T-helper 9 cell (primary cell): ENCODE measurements at places on chromosomes 6 and 20.
A peak's percentile ranks its signal among the peaks of the same experiment; 100 is the strongest.

- DNase-seq = no peak
Observed at GRCh38 chr20:57476084-57476526, 48.8 kb downstream of the CTCFL start.

GRCh38 chr6:101417900-101418299 is 24.4 kb downstream of the GRIK2 start:
- no peak for DNase-seq

DNA sequence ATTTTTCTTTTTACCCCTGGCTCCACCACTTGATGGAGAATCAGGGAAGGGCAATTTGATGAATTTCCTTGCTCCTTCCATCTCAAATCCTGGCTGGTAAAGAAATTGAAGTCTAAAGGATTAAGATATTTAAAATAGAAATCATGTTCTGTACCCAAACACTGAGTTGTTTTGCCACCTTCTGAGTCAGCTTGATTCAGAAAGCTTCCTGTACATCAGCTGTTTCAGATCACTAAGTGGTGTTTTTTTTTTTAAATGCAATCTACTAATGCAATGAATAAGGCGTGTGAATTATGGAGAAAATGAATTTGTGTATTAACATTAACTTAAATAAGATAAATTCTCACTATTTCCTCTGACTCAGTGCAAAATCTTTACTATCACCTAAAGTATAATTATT is 11.5 kb upstream of the POPDC3 start:
- DNase-seq = no peak

DNA sequence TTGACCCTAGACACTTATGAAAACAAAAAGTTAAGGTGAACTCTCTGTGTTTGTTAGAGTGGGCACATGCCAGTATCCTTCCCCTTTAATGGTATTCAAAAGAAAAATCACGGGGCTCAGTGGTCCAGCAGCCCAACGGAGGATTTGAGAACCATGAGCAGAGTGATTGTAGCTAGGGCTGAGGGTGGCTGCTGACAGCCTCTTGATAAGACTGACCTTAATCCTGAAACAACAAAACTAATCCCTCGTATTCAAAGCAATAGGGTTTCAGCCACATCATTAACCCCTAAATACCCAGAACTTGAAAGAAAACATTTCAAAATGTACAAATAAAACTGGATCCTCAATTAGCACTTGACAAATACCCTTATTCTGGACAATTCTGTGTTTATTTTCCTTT is 95.1 kb downstream of the SNAP25 start:
- no peak for DNase-seq

GRCh38 chr20:58239216-58239615 is 10.8 kb upstream of the ANKRD60 start:
- DNase-seq = no peak

- DNase-seq = no peak
Observed at GRCh38 chr20:46253391-46253790, 54.9 kb downstream of the CDH22 start.

DNA sequence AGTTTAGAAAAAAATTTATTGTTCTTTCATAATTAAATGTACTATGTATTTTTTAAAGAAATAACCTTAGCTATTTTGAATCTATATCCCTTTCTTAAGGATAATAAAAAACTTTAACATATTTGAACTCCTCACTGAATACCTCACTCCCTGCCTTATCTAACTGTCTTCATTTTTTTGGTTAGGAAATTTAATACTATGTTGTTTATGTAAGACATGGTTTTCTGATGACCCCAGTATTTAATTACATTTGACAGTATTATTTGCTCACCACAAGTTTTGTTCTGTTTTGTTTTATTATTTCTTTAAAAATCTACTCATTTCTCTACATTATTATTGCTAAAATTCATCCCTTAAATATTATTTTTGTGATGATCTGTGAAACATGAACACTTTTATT is 394.4 kb upstream of the ADGRB3 start:
- no peak for DNase-seq

GRCh38 chr20:31661625-31662371 is 24.1 kb downstream of the COX4I2 start:
- peak; percentile 87 for DNase-seq

GRCh38 chr6:56278171-56278591 is 30.8 kb upstream of the COL21A1 start:
- DNase-seq = no peak

GRCh38 chr6:3258201-3258600 is 546 bp upstream of the PSMG4 start:
- no peak for DNase-seq

- no peak for DNase-seq
Observed at GRCh38 chr6:2449572-2449940, 204.2 kb upstream of the GMDS start.

DNA sequence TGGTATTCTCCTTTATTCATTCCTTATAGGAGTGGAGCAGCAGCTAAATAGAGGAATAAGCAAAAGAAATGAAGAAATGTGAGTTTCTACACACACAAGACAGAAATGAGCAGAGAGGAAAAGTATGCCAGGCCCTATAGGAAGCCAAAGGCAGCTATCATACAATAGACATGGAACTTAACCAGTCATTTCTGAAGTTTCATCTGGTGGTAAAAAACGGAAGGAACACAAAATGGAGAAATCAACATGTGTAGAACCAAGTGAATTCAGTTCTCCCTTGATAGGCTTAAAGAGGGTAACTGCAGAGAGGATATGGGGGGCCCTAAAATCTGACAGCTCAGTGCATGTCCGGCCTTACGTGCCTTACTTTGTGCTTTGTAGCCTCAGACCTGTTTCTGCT is 44.6 kb downstream of the TSBP1 start:
- no peak for DNase-seq

DNA sequence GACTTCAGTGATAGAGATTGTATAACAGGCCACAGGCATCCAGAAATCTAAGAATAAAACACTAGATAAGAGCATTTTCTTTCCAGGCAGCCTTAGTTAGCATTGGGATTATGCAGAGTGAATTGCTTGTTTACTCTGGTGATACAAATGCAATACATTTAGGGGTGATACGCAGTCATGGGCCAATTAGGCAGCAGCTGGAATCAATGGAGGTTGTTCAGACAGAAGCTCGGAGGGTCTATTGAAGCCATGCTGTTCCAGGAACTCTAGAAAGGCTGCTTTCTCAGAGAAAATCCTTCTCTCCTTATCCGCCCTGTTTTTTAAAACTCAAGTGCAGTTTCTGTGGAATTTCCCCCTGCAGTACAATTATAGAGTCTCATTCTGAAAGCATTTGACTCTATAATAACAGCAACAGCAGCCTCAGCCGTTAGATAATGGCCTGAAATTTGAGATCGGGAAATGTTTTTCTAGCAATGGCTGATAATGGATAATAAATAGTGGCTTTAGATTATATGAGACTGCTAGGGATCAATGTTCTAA is 364.3 kb upstream of the HS3ST5 start:
- DNase-seq = no peak

- DNase-seq = no peak
Observed at GRCh38 chr20:37383229-37383989, 37.5 kb downstream of the SRC start.

GRCh38 chr20:21182832-21183563 is 57.1 kb downstream of the KIZ start:
- DNase-seq = no peak

DNA sequence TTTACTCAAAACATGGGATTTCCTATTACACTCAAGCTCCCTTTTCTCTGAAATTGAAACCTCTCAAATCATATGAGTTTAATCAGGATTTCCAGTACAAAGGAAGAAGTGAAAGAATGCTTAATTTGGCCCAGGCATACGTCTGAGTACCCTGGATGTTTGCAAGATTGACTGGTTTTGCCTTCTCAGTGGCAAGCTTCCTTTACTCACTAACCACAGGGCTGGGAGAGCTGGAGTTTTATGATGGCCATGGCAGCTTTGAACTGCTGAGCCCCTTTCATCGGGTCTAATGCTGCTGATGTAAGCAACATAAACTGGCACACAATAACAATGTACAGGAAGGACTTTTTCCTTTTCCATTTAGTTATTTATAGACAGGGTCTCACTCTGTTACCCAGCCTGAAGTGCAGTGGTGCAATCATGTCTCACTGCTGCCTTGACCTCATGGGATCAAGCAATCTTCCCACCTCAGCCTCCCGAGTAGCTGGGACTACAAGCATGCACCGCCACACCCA is 194.8 kb downstream of the SLC35F1 start:
- DNase-seq = no peak

DNA sequence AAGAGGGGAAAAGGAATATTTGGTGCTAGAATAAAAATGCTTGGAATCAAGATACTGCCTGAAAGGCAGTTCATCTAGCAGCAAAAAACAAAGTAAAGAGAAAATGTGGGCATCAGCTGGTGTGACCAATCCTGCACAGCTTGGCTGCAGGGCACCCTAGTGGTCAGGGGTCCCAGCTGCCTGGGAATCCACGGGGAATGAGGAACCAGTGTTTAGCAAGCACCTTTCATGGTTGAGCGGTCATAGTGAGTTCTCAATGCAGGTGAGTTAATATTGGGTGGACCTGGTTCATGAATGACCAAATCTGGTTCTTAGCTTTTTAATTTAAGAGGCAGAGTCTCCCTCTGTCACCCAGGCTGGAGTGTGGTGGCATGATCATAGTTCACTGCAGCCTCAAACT is 53.3 kb downstream of the CAP2 start:
- DNase-seq = no peak

DNA sequence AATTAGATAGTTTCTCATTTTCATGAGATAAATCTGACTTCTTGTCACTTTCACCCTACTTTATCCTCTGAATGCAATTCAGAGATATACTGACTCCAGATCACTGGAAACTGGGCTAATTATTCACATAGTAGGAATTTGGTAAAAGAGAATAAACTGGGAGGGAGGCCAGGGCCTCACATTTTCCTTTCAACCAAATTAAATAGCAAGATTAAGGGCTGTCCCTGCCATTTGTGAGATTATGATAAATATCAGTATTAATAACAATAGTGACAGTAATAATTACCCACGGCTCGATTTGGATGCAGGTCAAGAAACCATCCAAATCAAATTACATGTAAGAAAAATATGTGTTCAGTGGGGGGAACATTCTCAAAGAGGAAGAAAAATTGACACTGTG is 140.5 kb downstream of the CD83 start:
- no peak for DNase-seq

DNA sequence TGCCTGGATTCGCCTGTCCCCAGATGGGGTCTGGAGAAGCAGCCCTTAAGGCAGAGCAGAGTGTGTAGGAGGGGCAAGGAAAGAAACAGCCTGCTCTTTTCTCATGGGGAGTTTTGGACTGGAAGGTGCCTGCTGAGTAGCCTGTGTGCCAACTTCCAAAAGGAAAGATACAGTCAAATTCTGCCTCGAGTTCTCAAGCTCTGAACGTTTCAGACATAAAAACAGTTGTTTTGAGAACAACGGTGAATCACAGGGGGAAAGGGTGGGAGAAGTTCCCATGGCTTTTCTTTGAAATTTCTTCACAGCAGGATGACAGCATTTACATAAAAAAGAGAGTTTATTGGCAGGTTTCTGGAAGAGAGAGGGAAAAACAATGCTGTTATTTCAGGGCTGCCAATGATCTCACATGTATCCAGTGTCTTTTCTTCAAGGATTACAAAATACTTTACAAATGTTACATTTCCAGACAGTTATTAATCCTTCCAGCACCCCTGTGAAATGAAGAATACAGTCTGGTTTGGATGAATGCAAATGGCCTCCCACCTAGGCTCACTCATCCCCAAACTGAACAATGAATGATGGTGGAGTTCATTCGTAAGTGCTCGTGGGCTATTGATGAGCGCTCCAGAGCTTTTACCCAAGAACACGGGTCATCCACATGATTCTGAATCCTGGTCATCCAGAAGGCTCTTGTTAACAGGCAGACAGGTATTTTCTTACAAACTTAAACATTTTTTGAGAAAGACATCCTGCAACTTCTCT is 33.8 kb upstream of the ECI2 start:
- no peak for DNase-seq

DNA sequence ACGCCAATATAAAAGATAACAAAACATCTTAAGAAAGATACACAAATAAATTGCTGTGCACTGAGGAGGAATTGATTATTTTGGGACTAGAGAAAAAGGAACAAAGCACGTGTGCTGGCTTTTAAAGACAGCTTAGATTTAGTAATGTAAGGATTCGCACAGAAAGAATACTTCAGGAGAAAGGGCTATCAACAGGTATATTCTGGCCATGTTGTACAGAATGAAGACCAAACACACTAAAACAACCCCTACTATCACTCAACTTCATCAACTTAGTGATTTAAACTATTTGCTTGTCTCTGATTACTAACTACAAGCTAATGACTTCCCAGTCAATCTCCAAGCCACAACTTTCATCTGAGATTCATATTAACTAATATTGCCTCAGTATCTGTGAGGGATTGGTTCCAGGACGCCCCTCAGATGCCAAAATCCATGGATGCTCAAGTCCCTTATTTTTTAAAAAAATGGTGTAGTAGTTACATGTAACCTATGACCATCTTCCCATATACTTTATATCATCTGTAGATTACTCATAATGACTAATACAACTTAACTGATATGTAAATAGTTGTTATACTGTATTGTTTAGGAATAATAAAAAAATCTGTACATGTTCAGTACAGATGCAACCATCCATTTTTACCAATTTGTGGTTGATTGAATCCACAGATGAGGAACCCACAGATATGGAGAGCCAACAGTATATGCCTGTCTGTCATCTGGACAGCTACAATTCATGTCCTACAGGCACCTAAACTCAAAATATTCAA is 4.5 kb downstream of the DEK start:
- no peak for DNase-seq

DNA sequence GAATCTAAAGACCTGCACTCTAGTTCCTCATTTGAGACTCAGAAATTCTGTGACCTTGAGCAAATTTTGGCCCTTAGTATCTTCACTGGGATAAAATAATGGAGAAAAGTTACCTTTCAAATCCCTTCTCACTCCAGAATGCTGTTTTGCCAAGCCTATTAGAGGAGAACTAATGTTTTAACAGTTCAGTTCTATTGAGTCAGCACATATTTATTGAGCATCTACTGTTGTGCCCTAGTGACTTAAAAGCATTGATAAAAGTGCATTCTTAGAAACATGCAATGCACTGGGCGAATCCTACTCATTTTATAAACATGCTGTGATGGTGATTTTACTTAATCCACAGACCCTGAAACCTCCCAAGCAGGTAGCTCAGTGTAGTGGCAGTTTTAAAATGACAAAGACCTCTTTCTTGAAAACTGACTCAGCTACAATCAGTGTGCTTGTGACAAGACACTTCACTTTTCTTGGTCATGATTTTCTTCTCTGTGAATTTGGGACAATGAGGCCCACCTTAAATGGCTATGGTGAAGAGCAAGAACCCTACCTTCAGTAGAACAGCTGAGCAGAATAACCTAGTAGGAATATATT is 312.0 kb downstream of the ALDH8A1 start:
- no peak for DNase-seq

GRCh38 chr6:47258724-47259347 is 50.9 kb downstream of the TNFRSF21 start:
- DNase-seq = no peak

DNA sequence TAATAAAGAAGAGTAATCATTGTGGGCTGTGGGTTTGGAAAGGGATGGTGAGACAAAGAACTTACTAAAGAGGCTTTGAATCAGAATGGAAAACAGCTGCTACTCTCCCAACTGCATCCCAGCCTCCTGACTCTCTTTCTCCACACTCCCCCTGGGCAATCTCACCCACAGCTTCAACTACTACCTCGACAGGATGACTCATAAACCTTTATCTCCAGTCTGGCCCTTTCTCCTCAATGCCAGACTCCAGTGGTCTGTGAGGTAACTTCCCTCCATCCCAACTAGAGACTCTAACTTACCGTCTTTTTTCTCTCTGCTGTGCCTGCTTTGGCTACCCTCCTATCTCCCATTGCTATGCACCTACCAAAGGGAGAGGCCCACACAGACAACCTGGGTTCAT is 135.3 kb upstream of the RREB1 start:
- DNase-seq = no peak

- DNase-seq = peak; percentile 99
Observed at GRCh38 chr20:33992923-33993575, 662 bp upstream of the RALY start.
